ENCODE measurements at places on chromosomes 1 and 21.

DNA sequence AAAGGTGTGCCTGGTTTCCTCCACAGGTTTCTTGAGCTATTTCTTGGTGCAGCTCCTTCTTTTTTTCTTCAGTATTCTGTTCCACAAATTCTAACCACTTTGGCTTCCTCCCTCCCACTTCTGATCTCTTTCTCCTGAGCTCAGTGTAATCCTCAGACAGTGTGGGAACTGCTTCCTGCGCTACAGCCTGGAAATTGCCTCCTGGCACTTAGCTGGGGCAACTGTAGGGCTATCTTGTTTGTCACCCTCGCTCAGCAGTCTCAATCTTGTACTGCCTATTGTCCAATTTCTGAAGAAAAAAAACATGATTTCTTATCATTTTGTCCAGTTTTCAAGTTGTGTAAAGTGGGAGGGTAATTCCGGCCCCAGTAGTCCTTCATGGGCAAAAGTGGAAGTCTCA lies 24.0 kb upstream of the GALNT2 start:
- no peak for DNase-seq

GRCh38 chr1:165443539-165444311 lies 1.2 kb downstream of the RXRG start:
- DNase-seq = no peak

DNA sequence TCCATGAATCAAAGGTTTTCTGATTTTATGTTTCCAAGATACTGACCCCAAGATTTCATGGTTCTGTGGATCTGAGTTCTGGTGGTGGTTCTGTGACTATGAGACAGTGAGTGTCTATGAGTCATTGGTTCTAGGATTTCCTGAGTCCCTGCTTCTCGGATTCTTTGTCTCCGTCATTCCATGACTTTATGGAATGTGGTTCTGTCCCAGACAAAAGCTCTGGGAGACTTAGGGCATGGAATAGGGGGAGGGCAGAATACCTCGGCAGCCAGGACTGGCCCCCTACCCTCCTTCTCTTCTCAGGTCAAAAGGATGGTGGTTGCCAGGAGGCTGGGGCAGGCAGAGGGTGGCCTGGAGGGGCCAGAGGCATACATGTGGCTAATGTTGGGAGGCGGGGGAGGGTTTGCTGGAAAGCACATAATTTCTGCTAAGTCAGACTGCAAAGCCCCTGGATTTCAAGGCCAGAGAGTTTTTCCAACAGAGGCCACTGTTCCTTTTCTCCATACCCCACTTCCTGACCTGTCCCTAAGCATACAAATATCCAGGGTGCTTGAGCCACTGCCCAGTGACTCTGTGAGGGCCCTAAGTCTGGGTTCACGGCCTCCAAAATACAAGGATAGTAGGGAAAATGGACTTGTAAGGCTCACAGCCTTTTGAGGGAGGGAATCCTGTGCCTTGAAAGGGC lies 17.2 kb downstream of the CDCP2 start:
- no peak for DNase-seq

DNA sequence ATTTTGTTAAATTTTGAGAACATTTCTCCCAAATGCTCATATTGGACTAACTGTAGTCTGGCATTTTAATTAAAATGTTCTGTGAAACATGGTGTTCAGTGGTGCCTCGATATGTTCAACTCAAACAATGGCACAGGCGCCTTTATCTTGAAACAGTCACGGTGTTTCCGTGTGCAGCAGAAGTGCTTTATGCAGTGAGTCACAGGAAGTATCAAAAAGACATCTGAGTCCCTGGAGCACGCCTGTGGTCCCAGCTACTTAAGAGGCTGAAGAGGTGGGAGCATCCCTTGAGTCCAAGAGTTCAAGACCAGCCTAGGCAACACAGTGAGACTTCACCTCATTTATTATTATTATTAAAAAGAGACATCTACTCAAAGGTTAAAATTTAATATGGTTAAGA lies 52.2 kb downstream of the GREM2 start:
- DNase-seq = no peak

GRCh38 chr1:182003953-182004586 lies 57.4 kb downstream of the ZNF648 start:
- no peak for DNase-seq

- DNase-seq = no peak
Observed at GRCh38 chr1:7960165-7960564, 1.3 kb upstream of the PARK7 start.

Data from effector CD8-positive, alpha-beta T cell (primary cell).